Fibroblast of skin of right biceps (primary cell): ENCODE measurements at places on chromosomes 2 and 18.
A peak's percentile ranks its signal among the peaks of the same experiment; 100 is the strongest.

- no peak for DNase-seq
Measured at GRCh38 chr2:239402666-239403065, 1.8 kb upstream of the HDAC4 start.

DNA sequence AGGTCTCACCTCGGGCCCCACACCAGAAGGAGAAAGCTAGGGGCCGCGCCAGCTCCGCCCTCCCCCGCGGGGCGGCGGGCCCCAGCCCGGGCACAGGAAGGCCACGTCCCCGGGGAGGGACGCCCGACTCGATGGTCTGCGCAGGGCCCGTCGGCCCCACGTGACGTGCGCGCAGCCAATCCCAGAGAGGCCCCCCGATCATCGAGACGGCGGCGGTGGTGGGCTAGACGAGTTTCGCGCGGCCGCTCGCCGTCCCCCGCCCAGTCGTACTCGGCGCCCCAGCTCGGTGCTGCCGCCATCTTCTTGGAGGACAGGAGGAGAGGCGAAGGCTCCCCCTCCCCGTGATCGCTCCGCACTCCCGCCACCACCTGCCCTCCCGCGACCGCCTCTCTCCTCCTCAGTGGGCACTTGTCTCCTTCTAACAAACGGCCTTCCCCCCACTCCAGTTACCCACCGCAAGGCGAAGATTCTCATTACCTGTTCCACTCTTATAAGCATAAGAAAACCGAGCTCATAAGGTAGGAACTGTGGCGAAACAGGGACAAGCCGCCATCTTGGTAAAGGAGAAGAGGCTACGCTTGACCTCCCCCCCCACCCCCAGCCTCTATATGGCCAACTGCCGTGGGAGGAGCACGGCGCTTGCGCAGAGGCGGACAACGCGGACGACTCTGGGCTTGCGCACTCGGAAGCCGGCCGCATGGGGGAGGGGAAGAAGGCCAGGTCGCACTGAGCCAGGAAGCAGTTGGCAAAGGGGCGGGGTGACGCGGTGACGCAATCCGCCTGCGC is at the start of gene HDLBP:
Gene HDLBP (minus strand): TSS at position 580 of the 786 bp plus-strand sequence. CDS start 48,803 bp downstream, outside the sequence.
- peak; percentile 99 for DNase-seq

DNA sequence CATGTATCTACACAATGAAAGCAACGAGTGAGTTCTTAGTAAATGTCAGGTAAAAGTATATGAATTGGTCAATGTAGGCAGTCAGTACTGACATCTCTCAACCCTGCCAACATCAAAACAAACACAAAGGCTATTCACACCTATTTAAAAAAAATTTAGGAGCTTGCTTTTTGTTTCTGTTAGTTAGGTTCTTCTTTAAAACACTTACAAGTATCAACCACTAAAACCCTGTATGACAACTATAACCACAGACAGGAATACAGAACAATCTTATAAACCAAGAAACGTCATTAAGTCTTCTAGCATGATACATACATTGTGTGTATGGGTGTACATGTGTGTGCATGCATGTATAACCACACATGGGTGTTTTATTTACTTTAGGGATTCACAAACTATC is 131.0 kb downstream of the TCF4 start:
- no peak for DNase-seq

DNA sequence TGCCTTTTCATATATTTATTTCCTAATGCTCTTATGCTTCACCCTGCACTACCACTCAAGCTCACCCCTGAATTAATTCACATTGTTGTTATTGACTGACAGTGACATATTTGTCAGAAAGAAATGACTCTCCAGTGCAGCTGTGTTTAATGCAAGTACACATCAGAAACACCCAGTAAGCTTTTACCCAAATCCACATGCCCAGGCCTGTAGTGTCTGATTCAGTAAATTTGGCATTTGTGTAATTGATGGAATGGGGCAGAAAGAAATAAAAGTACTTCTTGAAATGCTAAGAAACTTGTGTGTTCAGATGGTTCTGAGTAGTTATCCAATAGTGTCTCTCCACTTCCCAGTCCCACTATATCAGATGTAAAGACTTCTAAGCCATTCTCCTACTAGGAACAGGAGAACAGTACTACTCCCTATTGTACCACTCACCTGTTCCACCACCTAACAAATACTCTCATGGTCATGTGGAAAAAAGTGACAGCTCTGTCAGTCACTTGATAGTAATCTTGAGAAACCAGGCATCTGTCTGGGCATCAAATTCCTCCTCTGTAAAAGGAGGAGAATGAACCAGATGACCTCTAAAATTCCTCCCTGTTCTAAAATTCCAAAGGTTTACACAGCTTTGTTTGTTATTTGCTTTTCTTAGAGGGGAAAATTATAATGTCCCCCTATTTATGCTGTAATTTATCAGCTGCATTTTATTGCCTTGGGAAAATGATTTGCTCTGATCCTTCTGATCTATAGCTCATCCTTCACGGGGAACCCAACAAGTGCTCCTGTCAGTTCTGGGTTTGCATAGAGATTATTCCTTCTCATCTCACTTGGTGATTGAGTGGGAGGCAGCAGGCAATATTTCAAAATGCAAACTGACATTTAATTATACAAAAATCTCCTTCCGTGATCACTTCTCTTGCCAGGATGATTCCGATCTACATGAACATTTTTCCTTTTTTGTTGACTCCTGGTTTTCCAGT is 70.9 kb downstream of the ZNF385B start:
- no peak for DNase-seq

DNA sequence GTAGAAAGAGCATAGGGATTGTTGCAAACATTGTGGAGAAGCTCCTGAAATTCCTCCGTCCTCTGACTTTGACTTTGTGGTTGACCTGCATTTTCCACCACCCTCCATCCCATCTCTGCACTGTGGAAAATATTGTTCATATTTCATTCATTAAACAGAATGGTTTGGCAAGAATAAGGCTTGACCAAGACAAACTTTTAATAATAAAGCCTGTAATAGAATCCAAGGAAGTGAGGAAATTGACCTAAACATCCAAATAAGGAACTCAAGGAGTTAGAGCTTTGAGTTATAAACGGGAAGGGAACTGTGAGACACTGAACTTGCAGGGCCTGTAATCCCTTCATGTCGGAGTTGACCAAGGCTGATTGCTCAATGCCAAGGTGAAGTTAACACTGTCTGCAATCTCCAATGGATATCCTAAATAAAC is 115.2 kb downstream of the GFPT1 start:
- DNase-seq, result peak; percentile 67

GRCh38 chr18:77133051-77133834 is 660 bp upstream of the MBP start:
- no peak for DNase-seq

GRCh38 chr2:231161877-231162329 is 36.5 kb upstream of the ARMC9 start:
- peak; percentile 95 for DNase-seq

DNA sequence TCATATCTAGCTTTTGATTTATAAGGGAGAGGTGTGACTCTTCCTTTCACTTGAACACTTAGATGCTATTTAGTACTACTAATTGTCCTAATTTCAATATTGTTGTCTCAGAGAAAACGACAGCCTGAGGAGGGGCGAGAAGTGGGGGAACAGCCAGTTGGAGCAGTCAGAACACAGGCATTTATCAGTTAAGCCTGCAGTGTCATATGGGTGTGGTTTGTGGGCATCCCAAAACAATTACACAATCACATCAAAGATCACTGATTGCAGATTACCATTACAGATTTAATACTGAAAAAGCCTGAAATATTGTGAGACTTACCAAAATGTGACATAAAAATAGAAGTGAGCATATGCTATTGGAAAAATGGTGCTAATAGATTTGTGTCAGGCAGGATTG is 15.8 kb downstream of the TMEM131 start:
- no peak for DNase-seq

DNA sequence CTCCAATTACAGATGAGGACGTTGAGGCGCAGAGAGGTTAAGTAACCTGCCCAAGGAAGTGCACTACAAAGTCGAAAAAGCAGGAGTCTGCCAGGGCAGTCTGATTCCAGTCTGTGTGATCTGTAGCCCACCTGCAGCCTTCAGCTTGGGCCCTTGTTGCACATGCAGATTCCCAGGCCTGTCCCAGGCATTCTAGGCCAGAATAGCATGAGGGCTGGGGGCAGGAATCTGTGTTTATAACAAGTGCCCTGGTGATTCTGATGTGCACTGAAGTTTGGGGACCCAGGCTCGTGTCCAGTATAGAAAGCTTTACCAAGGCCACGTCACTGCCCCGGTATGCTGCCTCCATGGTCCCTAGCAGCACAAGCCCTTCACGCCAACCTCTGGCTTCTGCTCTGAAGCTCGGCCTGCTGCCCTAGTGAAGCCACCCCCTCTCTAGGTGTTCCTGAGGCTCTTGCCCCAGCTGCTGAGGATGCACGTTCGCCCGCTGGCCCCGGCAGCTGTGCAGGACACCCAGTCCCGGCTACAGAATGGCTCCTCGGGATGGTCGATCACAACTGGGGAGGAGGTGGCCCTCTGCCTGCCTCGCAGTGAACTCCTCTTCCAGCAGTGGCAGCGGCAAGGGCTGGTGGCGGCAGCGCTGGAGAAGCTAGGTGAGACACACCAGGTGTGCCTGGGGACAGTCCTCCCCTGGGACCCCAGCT is 4.6 kb downstream of the CHRNG start:
- no peak for DNase-seq

DNA sequence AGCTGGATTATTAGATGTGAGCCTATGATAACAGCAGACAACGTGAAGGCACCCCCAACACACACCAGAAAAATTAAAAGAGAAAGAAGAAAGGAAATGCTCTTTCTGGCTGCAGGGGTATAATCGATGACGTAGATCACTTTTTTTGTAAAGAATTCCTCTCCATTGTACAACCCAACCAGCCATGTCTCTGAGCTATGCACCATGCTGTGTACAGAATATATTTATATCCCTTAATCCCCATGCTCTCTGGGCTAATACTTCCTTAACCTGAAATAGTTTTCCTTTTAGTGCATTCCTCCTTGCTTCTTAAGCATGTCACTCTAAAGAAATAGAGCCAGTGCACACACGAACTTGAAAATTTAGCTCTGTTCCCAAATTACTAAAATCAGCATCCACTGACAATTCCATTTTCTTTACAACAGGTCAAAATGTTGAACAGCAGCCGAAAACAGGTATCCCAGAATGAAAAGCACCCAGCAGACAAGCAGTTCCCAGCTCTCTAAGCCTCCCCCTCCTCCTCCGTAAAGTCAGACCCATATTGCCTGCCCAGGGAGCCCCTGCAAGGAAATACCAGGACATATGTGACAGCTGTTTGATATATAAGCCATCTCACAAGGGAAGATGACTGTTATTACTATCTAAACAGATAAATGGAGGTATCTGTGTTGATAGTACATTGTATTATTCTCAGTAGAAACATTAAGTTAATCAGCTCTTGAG is 247.4 kb upstream of the RAB6C start:
- DNase-seq, result no peak

GRCh38 chr2:239758279-239758877 is 266.8 kb downstream of the NDUFA10 start:
- DNase-seq, result peak; percentile 7

GRCh38 chr2:25252291-25253152 is 84.1 kb upstream of the POMC start:
- DNase-seq, result peak; percentile 75

DNA sequence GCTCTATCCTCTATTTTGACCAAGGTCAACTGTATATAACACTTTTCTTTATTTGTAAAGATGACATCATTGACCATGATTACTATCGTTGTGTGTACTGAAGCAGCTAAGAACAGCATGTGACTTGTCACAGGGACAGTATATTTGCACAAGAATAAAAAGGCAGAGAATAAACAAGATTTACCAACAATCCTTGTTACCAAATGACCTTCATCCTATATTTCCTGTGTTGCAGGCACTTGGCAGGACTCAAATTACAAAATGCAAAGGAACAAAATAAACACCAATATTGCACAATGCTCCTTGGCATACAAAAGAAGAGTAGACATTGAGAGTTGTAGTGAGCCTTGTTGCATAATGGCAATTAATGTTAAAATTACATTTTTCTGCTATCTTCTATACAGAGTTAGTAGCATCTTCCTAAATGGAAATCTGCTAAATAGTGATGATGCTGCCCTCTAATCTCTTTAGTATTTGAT is 61.8 kb downstream of the RFTN2 start:
- DNase-seq, result no peak

DNA sequence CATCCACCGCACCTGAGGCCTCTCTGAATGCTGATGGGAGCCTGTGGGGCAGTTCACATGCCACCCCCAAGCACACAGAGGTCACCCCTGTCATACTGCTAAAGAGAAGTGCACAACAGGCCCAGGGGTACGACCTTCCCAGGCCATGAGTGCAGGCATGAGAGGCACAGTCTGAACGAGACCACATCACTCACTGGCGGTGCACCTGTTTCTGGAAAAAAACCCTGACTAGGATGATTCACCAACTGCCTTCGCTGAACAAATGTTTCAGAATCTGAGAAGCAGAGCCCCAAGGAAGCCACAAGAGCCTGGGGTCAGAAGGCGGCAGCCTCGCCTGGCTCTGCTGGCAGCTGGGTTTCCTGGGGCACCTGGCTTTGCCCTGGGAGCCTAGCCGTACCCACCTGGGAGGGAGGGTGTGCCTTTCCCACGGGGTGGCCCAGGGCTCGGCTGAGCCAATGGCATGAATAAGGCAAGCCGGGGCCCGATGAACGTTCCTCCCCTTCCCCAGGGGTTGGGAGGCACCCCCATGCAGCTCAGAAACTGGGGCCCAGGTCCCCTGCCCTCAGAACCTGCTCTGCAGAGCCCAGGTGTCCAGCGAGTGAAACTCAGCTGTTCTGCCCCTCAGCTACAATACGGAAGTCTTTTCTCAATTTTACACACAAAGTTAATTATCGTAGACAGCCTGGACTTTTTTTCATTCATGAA is 73.8 kb downstream of the HDAC4 start:
- no peak for DNase-seq

- DNase-seq, result no peak
Measured at GRCh38 chr2:260507-261161, 3.2 kb downstream of the SH3YL1 start.

DNA sequence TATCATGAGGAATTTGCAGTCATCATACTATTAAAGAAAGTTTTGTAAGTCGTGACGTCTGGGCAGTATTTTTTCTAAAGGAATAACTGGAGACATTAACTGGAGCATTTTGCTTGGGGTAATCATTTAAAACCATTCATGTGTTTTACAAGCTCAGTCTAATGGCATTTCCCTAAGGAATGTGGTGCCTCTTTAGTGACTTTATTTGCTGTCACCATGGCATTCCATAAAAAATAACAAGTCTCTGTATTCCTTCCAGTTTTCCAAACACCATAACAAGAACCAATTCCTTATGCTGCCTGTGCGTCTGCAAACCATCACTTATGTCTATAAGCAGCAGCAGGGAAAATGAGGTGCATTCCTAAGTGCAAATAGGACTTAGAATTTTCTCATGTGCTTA is 82.8 kb downstream of the EPB41L3 start:
- DNase-seq, result peak; percentile 47

- DNase-seq, result no peak
Measured at GRCh38 chr2:111634050-111634794, 249.8 kb downstream of the ANAPC1 start.

GRCh38 chr2:11651856-11652548 is 18.0 kb downstream of the NTSR2 start:
- no peak for DNase-seq

- DNase-seq, result no peak
Measured at GRCh38 chr2:38218995-38219394, 143.0 kb upstream of the CYP1B1 start.
